Stimulated activated CD4-positive, alpha-beta T cell treated with anti-CD3 and anti-CD28 coated beads, Interleukin-15, amount 100 ng/mL, for 1 hour (primary cell): ENCODE measurements at places on chromosomes 3 and 15.

DNA sequence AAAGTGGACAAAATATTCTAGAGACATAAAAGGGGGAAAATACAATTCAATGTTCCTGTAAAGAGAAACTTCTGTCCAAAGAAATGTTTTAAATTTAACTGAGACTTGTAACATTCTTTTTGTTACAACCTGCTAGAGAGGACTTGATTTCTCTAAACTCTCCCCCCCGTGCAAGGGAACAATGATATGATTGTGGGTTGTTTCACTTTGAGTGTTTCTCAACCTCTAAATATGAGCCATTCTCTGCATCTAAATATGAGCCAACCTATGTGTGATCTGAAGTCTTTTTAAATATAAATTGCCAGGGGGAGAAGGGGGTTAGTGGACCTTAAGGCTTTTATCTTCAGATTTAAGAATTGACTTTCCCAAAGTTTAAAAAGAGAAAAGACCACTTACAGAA is 14.6 kb downstream of the ZNF860 start:
- DNase-seq, result no peak

GRCh38 chr15:74384881-74385643 is 17.6 kb upstream of the CYP11A1 start:
- DNase-seq, result no peak

GRCh38 chr3:90039994-90040393 is 932.6 kb downstream of the EPHA3 start:
- no peak for DNase-seq

DNA sequence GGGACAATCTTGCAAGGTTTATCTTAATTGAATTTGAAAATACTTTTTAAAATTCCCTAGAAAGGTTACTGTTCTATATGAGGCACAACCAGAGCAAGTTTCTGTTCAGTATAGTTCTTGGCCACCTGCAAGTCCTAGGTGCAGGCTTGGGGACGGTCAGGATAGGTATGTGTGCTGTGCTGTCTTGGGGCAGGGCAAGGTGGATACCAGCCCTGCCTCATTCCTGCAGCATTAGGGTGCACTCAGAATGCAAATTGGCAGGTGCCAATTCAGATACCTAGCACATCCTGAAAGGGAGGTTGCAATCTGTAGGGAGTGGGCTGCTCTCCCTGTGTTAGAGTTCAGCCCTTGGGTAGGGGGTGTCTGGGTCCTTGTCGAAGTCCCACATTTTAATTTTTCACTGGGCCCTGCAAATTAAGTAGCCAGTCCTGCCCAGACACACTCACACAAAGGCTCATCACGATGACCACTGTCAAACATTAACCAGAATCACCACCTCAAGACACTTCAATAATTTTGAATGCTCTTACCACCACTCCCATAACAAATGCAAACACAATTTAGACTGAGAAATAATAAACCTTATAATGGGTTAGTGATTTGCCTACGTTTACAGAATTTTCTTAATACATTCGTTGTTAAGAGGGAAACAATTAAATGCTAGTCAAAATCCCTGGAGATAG is 838.0 kb upstream of the NR2F2 start:
- no peak for DNase-seq
